ENCODE measurements at places on chromosomes 5 and 9. TPM values are rescaled to one million over a fixed set of nuclear protein-coding genes. Genes with fewer than 3 reads are reported as not detected.

- DNase-seq, result no peak
- no peaks in the 10 kb centered on the region for H3K36me3 ChIP-seq
- no peaks in the 10 kb centered on the region for H3K4me1 ChIP-seq
- no peak overlapping the region for H3K4me3 ChIP-seq
- no peaks in the 10 kb centered on the region for H3K27me3 ChIP-seq
Measured at GRCh38 chr5:1374679-1375055, 29.8 kb upstream of the CLPTM1L start.

The SLCO4C1 gene
- total RNA-seq, result 0.39 TPM

DNA sequence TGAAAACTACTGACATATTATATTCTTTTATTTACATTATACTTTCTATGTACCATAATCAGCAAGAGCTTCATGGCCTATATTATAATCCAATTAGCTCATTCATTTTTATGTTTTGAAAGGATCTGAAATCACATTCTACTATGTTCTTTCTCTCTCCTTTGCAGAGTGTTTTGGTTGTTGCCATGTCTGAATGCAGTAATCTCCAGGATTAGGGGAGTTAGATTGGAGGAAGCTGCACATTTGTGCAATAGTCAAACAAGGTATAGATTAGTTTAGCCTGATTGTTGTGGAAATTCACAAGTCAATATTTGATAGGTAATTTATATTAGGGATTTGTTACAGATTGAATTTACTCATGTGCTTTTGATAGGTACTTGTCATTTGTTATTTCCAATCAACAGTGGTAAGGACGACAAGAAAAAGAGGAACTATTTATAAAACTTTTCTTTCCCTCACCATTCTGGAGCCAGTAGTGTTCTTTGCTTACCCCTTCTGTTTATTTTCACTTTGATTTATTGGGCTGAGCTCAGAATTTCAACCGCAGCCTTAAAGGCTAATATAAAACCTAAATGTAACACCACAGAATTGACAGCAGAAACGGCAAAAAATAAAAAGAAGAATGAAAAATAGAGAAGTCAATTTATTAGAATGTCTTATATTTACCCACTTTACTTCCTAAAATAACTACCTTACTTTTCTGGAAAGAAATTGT is 597.0 kb downstream of the CHSY3 start:
- no peak overlapping the region for H3K27ac ChIP-seq
- H3K27me3 ChIP-seq, result no peaks in the 10 kb centered on the region
- DNase-seq, result no peak

DNA sequence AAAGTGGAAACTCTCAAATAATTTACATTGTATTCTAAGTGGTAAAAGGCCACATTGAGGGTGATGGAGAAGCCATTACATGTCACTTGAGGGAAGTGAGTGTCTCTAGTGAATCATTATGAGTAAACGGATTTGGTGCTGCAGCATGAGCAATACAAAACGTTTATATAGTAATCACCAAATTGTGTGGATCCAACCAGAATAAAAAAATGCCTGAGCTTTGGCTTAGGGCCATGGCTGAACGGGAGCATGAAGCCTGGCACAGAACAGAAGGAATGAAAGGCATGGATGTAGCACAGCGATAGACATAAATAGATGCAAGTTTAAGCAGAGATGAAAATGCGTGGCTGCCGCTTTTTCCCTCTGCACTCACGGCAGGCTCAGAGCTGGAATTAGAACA is 58.3 kb downstream of the PTTG1 start:
- H3K4me1 ChIP-seq, result no peaks in the 10 kb centered on the region
- H3K36me3 ChIP-seq, result no peaks in the 10 kb centered on the region
- no peak overlapping the region for H3K4me3 ChIP-seq
- no peaks in the 10 kb centered on the region for H3K27me3 ChIP-seq

- H3K27me3 ChIP-seq, result no peaks in the 10 kb centered on the region
- no peaks in the 10 kb centered on the region for H3K4me1 ChIP-seq
- no peaks in the 10 kb centered on the region for H3K36me3 ChIP-seq
- H3K27ac ChIP-seq, result no peak overlapping the region
Measured at GRCh38 chr9:7192266-7192665, 434.5 kb downstream of the KDM4C start.

DNA sequence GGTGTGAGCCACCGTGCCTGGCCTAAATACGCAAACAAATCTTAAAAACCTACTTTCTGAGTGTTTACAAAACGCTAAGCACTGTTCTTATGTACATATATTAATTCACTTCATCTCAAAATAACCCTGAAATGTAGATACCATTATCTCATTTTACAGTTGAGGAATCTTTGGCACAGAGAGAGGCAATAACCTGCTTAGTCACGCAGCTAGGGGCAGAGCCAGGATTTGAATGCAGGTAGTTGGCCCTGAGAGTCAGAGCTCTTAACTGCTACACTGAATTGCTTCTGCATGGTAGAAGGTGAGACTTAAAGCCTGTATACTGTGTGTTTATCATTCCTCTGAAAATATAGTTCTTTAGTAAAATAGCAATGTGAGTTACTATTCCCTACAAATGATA is 21.9 kb downstream of the ARHGEF37 start:
- DNase-seq, result no peak
- no peaks in the 10 kb centered on the region for H3K4me1 ChIP-seq
- no peak overlapping the region for H3K27ac ChIP-seq
- H3K4me3 ChIP-seq, result no peak overlapping the region
- no peaks in the 10 kb centered on the region for H3K36me3 ChIP-seq

DNA sequence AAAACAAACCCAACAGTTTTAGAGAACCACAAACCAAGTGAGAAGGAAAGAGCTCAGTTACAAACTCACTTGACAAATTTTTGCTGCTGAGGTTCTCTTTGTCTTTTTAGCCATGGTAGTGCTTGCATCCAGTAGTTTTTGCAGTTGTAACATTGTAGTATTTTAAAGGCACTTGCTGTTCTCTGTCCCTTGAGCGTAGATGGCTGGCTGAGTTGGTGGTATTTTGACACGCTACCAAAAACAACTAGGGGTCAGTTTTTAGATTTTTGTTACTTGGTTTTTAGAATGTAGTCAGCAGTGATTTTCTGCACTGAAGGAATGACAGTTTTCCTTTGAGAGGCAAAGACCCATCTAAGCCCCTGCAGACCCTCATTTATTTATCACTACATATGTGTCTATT is 58.0 kb downstream of the TLE4 start:
- no peaks in the 10 kb centered on the region for H3K4me1 ChIP-seq
- H3K36me3 ChIP-seq, result no peaks in the 10 kb centered on the region
- no peak for DNase-seq
- H3K27me3 ChIP-seq, result no peaks in the 10 kb centered on the region
- no peak overlapping the region for H3K4me3 ChIP-seq
- H3K27ac ChIP-seq, result no peak overlapping the region

GRCh38 chr5:74257645-74258313 is 382.7 kb downstream of the ENC1 start:
- no peak overlapping the region for H3K27ac ChIP-seq
- H3K36me3 ChIP-seq, result no peaks in the 10 kb centered on the region
- no peaks in the 10 kb centered on the region for H3K27me3 ChIP-seq
- peak; percentile 82 for DNase-seq

The VCAN gene
- total RNA-seq, result 849 TPM

The SMC2 gene
- 8.8 TPM for total RNA-seq

DNA sequence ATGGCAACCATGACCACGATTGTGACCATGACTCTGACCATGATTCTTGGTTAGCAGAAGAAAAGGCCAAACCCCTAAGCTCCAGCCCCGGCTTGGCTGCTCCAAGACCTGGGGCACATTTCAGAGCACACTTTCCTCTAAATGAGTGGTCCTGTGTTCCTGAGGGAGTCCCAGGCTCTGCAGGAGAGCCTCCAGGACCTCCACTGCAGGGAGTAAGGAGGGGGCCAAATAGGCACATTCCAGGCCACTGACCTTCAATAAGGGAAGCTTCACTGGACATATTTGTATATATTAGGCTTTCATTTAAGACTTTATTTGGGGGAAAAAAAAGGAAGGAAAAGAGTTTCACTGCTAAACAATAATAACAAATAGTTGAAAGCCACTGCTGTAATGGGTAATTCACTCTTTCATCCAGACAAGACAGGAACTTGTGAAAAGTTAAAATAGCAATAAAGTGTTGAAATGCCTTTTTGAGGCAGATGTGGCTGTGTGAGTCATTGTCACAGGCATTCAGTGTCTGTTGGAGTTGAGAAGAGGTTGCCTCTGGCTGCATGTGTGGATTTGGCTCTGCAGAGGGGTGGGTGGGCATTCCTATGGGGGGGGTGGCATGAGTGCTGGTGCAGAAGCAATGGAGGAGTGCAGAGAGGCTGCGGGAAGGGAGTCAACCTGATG is 63.9 kb upstream of the TGFBR1 start:
- H3K27me3 ChIP-seq, result no peaks in the 10 kb centered on the region
- H3K4me3 ChIP-seq, result no peak overlapping the region
- no peak for DNase-seq
- H3K4me1 ChIP-seq, result no peaks in the 10 kb centered on the region

DNA sequence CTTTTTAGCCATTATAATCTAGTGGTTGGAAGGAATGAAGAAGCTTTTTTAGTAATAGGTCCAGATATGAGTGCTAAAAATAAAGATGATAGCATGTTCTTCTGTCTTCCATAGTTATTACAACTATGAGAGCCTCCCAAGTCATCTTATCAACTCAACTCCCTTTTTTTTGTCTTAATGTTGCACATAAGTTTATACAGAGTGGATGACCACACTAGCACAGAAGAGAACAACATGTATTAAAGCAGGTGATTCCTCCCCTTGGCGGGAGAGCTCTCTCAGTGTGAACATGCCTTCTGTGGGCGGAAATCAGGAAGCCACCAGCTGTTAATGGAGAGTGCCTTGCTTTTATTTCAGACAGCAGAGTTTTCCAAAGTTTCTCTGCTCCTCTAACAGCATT is 40.1 kb upstream of the STX17 start:
- no peaks in the 10 kb centered on the region for H3K27me3 ChIP-seq
- no peak overlapping the region for H3K4me3 ChIP-seq
- no peaks in the 10 kb centered on the region for H3K4me1 ChIP-seq
- no peak overlapping the region for H3K27ac ChIP-seq

The SLC25A2 gene
- total RNA-seq, result 1.1 TPM

The TUSC1 gene
- total RNA-seq, result 12.6 TPM

GRCh38 chr9:129465834-129466535 is 154.9 kb downstream of the C9orf50 start:
- no peaks in the 10 kb centered on the region for H3K4me1 ChIP-seq
- DNase-seq, result no peak
- H3K27me3 ChIP-seq, result no peaks in the 10 kb centered on the region

DNA sequence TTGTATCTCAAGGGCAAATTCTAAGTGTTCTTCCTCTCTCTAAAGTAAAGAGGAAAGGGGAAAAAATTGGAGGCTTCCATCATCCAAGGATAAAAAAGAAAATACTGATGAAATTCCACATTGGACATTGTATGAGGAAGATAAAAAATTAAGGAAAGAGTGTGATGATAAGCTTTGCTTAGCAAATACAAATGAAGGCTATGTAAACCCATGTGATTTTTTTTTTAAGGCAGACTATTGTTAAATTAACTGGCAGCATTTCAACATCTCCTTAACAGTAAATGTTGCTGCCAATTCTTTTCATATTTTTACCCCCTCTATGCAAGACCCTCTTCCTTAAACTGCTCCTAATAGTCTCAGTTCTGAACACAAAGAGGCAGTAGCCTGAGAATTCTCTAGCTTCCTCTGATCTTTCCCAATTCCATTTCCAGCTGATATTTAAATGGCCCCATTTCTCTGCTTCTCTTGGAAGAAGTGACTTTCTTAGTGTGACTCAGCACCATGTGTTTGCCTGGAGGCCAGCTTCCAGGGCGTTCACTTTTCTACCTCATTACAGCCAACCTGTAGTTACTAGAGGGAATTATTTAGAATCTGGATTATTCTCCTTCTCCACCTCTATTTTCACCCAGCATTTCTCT is 159.7 kb downstream of the TLE1 start:
- H3K27ac ChIP-seq, result no peak overlapping the region
- no peaks in the 10 kb centered on the region for H3K4me1 ChIP-seq
- H3K4me3 ChIP-seq, result no peak overlapping the region

The PCDHGB6 gene
- 14.6 TPM for total RNA-seq

GRCh38 chr5:31485376-31486207 is 46.3 kb downstream of the DROSHA start:
- no peak for DNase-seq
- H3K36me3 ChIP-seq, result no peaks in the 10 kb centered on the region
- no peak overlapping the region for H3K4me3 ChIP-seq
- H3K4me1 ChIP-seq, result no peaks in the 10 kb centered on the region
- H3K27ac ChIP-seq, result no peak overlapping the region
- no peaks in the 10 kb centered on the region for H3K27me3 ChIP-seq

DNA sequence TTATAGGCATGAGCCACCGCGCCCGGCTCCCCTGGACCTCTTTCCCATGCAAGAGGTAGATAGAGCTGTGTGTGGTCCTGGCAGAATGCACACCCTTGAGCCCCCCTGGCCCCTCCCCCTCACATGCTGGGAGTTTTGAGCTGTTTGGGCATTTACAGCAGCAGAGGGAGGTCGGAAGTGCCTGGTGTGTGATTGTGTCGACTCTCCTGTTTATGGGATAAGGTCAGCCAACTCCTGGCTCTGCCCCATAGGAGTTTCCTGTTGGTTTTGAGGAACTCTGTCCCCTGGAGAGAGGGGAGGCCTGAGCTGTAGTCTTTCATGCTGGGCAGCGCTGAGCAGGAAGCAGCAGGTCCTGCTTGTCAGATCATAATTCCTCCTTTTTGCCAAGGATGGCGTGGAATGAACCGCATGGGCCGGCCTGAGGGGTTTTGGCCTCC is 6.0 kb downstream of the LRRC8A start:
- H3K4me3 ChIP-seq, result no peak overlapping the region
- no peaks in the 10 kb centered on the region for H3K36me3 ChIP-seq
- no peak overlapping the region for H3K27ac ChIP-seq

DNA sequence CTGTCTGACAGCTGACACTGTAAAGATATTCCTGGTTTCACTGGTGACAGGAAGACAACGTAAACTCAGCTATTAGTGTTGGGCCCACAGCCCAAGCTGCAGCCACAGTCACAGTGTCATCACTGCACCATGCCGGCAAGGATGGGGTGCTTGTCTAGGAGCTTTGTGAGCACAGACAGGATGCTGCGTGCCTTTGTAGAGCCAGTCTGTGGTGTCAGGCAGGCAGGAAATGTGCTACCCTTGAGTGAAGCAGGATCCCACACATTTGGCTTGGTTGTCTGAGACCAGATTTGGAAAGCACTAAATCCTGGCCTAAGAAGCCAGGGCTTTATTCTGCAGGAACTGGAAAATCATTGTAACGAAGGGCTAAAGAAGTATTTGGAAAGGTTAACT is 121.6 kb upstream of the ADAMTS16 start:
- no peaks in the 10 kb centered on the region for H3K36me3 ChIP-seq
- no peaks in the 10 kb centered on the region for H3K4me1 ChIP-seq
- H3K27me3 ChIP-seq, result no peaks in the 10 kb centered on the region
- no peak overlapping the region for H3K4me3 ChIP-seq

- DNase-seq, result peak; percentile 76
- no peaks in the 10 kb centered on the region for H3K4me1 ChIP-seq
- H3K4me3 ChIP-seq, result no peak overlapping the region
- H3K36me3 ChIP-seq, result no peaks in the 10 kb centered on the region
- H3K27me3 ChIP-seq, result no peaks in the 10 kb centered on the region
Measured at GRCh38 chr5:43192558-43193180, 644 bp downstream of the NIM1K start.

Measured in aorta (tissue), 5 donors.